CD4-positive, alpha-beta T cell treated with Interleukin-1 beta for 1 hour (primary cell): ENCODE measurements at places on chromosomes 6 and 20.

- DNase-seq, result no peak
Observed at GRCh38 chr6:112821476-112821875, 474.3 kb downstream of the RFPL4B start.

DNA sequence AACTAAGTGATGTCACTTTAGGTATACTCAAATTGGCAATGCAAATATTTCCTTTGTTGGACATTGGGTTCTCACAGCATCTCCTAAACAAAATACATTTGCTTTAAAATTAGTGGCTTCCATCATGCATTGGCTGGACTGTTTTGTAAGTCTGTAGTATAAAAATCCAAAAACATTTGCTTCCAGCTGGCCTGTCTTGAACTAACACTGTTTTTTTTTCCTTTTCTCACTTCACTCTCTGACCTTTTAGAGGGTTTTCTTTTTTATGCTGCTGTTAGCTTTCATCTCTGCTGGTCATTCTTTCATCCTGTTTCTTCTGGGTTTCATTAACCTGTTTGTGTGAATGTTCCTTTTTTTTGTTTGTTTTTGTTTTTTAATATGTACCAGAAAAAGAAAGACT lies 121.7 kb upstream of the MLIP start:
- no peak for DNase-seq

GRCh38 chr6:92159046-92159445 lies 1260.3 kb downstream of the EPHA7 start:
- DNase-seq, result no peak

GRCh38 chr6:72931325-72931887 lies 293.9 kb downstream of the KHDC1L start:
- no peak for DNase-seq

DNA sequence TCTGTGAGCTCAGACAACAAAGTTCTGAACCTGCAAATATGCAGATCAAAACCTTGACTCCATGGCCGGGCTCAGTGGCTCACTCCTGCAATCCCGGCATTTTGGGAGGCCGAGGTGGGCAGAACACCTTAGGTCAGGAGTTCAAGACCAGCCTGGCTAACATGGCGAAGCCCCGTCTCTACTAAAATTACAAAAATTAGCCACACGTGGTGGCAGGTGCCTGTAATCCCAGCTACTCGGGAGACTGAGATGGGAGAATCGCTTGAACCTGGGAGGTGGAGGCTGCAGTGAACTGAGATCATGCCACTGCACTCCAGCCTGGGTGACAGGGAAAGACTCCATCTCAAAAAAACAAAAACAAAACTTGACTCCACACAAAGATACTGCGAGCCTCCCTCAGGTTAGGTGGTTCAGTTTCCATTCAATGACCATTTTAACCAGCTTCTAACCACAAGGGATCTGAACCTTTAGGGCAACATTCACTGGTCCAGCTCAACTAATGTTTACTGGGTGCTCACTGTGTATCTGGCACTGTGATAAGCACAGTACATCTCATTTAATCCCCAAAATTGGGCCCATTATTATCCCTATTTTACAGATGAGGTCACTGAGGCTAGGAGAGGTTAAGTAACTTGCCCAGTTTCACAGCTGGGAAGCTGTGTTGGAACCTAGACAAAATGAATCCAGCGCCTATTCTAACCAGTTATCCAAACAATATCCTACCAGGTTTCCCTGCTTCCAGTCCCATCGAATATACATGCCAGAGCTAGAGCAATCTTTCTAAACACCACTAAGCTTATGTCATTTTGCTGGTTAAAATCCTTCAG lies 1.8 kb downstream of the SNRPB start:
- DNase-seq, result no peak

- DNase-seq, result no peak
Observed at GRCh38 chr6:21118216-21118780, 475.3 kb upstream of the SOX4 start.

- DNase-seq, result peak; percentile 47
Observed at GRCh38 chr6:5665173-5665572, 341.6 kb downstream of the NRN1 start.

- no peak for DNase-seq
Observed at GRCh38 chr20:25223179-25223661, 24.7 kb upstream of the PYGB start.
